Activated CD4-positive, alpha-beta memory T cell treated with anti-CD3 and anti-CD28 coated beads for 36 hours (primary cell): ENCODE measurements at places on chromosomes 3 and 15. TPM values are rescaled to one million over a fixed set of nuclear protein-coding genes. Genes with fewer than 3 reads are reported as not detected.

DNA sequence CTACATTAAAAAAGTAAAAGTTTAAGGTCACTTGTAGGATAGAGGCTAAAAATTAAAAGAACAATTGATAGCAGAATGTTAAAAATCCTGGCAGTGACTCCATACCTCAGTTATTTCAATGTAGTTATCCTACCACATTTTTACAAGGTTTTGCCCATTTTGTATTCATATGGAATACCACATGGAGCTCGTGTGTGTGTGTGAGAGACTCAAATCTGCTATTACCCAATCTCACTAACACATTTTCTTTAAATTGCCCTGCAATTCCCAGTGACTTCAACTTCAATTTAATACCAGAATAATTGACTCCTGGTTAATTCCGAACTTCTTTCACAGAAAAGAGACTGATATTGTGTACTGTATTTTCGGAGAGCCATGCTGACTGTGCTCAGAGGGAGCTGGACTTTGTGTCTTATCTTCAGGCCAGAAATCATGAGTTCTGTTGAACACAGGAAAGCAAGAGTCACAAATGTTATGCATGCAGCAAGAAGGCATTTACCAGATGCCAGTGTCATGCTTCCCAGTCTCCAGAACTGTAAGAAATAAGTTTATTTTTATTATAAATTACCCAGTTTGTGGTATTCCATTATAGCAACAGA, 529.0 kb upstream of the NECTIN3 start:
- no peak overlapping the region for H3K4me3 ChIP-seq
- no peaks in the 10 kb centered on the region for H3K4me1 ChIP-seq
- H3K36me3 ChIP-seq = no peaks in the 10 kb centered on the region

GRCh38 chr3:143979813-143980212, 8.2 kb downstream of the DIPK2A start:
- peaks cover 17% of the 10 kb centered on the region for H3K36me3 ChIP-seq
- no peak overlapping the region for H3K4me3 ChIP-seq
- H3K4me1 ChIP-seq = peaks cover 44% of the 10 kb centered on the region
- no peaks in the 10 kb centered on the region for H3K27me3 ChIP-seq
- H3K27ac ChIP-seq = no peak overlapping the region

GRCh38 chr3:117476572-117476971, 767.0 kb downstream of the TUSC7 start:
- no peak overlapping the region for H3K27ac ChIP-seq
- no peak overlapping the region for H3K4me3 ChIP-seq
- H3K4me1 ChIP-seq = no peaks in the 10 kb centered on the region

DNA sequence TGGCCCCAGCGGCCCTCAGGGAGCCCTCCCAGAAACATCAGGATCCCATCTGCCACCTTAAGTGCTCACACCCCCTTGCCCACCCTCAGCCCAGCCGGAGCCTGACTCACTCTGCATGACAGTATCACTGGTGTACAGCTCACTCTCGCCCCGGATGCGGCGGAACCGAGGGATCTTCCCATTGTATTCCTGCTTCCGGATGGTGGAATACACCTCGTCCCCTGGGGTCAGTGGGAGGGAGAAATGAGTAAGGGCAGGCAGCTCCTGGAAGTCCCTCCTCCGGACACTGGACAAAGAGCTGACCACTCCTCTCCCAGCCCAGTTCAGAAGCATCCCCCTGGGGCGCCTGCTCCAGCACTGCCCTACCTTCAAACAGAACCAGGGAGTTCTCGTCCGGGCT, 16.5 kb downstream of the SEMA7A start:
- H3K27ac ChIP-seq = peak overlapping the region; percentile 23
- DNase-seq = no peak
- no peaks in the 10 kb centered on the region for H3K27me3 ChIP-seq
- H3K4me1 ChIP-seq = peaks cover 22% of the 10 kb centered on the region

DNA sequence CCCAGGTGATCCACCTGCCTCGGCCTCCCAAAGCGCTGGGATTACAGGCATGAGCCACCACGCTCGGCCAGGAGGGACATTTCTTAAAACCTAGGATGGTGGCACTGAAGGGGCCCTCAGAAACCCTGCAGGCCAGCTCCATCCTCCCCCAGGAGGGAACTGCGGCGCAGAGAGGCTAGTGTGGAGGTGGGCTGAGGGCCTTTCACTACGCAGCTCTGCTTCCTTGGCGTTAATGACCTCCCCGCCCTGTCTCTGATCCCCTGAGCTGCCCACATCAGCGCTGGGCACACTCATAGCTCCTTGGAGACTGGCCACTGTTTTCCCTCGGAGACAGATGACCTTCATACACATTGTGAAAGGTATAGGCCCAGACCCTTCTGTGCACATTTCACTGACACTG, 46.2 kb upstream of the MAGEF1 start:
- H3K4me1 ChIP-seq = no peaks in the 10 kb centered on the region
- no peak for DNase-seq
- no peak overlapping the region for H3K4me3 ChIP-seq

DNA sequence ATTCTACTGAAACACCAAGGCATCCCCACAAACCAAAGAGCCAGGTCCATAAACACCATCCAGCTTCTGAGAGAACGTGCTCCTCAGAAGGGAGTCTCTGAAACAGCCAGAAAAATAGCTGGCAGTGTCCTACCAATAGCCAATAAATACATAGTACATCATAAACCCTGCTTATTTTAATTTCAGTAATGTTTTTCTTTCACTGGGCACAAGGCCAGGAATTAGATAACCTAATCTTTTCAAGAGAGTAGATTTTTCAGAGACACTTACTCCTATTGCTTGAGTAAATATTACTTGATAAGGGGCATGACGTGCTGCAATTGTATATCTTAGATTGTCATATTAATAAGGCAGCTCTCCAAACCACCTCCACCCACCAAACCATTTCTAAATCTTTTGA, 22.7 kb downstream of the GADL1 start:
- DNase-seq = no peak
- no peak overlapping the region for H3K27ac ChIP-seq
- no peaks in the 10 kb centered on the region for H3K4me1 ChIP-seq

DNA sequence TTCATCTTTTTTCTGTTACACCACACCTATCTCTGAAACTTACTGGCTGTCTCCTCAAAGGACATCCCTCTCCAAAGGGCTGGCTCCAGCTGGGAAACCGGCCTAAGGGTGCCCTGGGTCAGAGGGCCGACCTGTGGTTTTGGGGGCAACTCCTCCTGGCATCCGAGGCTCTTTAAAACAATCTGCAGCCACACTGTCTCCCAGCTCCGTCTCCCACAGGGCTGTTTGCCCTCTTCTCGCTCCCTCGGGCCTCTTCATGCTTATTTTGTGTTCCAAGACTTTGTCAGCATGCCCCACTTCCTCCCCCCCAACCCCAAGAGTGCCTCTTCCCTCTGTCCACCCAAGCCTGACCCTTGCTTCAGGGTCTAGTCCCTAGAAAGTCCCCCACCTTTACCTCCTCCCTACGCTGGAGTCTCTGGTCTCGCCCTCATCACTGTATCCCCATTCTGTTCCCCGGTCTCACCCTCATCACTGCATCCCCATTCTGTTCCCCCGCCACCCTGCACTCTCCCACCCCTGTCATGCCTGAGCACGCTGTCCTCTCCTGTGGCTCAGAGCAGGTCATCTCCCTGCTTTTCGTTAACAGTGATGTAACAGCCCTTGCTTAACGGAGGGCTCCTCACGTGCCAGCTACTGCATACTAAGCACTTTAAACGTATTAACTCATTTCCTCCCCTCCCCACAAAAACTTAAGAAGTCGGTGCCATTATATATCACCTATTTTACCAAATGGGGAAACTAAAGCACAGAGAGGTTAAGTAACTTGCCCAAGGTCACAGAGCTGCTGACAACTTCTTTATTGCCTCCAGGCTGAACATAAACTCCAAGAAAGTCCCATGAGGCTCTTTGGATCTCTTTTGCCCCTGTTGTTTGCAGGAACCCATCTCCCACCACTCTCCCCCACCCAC, 1.1 kb upstream of the CSK start:
- H3K27ac ChIP-seq = peak overlapping the region; percentile 99
- peak; percentile 75 for DNase-seq
- H3K27me3 ChIP-seq = no peaks in the 10 kb centered on the region
- H3K4me3 ChIP-seq = peak overlapping the region; percentile 85
- H3K36me3 ChIP-seq = peaks cover 31% of the 10 kb centered on the region

GRCh38 chr3:182690172-182690571, 103.1 kb upstream of the ATP11B start:
- no peak overlapping the region for H3K4me3 ChIP-seq
- DNase-seq = no peak
- H3K27ac ChIP-seq = no peak overlapping the region

DNA sequence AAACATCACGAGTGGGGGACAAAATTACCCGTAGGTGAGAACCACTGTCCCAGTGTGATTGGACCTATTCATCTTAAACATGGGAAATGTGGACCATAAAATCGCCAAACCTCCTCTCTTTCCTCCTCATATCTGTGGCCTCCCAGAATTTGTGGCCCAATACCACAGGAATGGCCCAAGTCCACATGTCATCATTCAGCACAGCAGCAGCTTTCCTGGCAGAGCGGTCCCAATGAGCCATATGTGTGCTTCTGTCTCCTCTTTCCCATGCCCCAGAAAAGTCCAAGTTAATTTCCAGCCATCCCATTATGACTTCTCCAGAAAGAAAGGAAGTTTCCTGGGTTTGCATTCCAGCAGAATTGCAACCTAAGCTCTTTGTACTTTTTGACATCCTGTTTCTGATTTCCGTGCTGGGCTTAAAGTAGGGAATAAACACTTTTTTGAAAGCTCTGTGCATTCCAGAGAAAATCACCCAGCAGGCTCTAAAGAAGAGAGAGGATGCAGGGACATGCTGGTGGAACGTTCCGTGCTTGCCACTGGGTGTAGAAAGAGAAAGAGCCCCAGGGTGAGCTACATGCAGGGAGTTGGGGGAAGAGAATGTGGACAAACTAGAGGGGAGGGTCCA, 259.4 kb upstream of the PROK2 start:
- H3K27ac ChIP-seq = no peak overlapping the region
- H3K4me1 ChIP-seq = no peaks in the 10 kb centered on the region
- H3K4me3 ChIP-seq = no peak overlapping the region
- H3K27me3 ChIP-seq = peaks cover 13% of the 10 kb centered on the region
- H3K36me3 ChIP-seq = no peaks in the 10 kb centered on the region

NSUN3 gene
- 16.2 TPM for total RNA-seq

AMOTL2 gene
- 0.39 TPM for total RNA-seq

SLITRK3 gene
- total RNA-seq = not detected

IL20RB gene
- 0.80 TPM for total RNA-seq

MAN2C1 gene
- 192 TPM for total RNA-seq
